Activated CD4-positive, alpha-beta T cell treated with anti-CD3 and anti-CD28 coated beads for 24 hours (primary cell): ENCODE measurements at places on chromosomes 1 and 21.
A peak's percentile ranks its signal among the peaks of the same experiment; 100 is the strongest.

DNA sequence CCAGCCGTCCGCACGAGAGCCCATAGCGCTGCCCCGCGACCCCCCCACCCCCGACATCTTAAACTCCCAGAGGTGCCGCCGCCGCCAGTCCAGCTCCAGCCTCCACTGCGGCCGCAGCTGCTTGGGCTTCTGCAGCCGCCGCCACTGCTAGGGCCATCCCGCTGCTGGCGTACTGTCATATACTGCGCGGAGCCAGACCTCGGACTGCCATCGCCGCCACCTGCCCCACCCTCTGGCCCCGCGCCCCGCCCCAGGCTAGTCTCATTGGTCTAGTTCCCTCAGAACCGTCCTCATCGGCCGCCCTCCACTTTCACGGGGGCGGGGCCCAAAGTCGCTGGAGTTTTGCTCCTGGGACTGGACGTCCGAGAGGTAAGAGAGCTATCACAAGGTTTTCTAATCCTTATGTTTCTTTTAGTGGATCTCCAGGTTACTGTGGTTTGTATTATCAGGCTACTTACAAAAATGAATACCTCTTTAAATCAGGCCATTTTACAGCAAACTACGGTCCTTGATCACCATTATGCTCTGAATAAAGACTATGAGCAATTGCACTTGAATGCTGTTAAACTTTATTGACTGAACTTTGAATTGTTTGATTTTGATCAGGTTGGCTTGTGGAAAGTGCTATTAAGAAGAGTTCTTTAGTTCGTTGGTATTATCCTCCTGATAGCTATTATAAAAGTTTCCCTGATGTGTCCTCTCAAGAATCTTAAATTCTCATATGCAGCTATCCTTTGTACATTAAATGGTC lies 2.8 kb upstream of the CD1D start:
- DNase-seq = no peak

DNA sequence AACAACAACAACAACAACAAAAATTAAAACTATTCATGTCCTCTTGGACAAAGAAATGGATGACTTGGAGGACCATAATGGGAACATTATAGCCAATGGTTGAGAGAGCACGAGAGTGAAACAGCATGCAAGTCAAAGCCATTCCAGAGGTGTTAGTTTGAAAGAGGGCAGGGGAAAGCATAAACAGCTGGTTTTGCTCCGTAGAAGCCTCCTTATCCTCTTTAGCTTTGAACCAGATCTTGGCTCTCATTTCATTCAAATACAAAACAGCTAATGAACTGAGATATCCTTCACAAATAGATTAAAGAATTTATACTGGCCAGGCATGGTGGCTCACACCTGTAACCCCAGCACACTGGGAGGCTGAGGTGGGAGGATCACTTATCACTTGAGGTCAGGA lies 8.7 kb upstream of the SMG7 start:
- no peak for DNase-seq

DNA sequence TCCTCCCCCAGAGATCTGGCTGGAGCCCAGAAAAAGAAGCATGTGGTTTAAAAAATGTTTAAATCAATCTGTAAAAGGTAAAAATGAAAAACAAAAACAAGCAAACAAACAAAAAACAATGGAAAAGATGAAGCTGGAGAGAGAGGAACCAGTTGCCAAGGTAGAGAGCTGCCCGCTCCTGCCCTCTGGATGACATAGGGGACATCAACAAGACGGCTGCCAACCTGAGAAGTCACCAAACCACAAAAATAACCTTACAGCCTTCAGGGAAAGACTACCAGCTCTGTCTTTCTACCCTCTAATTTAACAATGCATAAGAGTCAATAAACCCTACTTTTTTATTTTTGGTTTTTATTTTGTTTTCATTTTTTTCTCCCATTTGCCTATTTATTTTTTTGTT lies 8.5 kb upstream of the IPO9 start:
- DNase-seq = no peak

DNA sequence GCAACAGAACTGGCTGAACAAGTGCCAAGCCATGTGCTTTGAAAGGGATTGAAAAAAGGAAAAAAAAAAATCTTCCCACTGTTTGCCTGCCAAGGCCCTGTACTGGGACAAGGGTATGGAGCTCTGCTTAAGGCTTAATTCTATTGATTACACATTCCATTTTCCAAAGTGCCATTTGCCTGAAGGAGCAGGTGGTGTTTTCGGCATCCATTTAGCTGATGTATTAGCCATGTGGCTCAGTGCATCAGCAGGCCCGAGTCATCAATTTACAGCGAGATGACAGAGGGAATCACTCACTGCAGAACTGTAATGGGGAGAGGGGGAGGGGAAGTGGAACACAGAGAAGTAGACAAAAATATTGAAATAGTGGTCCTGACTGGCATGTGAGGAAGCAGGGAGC lies 144.2 kb upstream of the BEND5 start:
- no peak for DNase-seq

DNA sequence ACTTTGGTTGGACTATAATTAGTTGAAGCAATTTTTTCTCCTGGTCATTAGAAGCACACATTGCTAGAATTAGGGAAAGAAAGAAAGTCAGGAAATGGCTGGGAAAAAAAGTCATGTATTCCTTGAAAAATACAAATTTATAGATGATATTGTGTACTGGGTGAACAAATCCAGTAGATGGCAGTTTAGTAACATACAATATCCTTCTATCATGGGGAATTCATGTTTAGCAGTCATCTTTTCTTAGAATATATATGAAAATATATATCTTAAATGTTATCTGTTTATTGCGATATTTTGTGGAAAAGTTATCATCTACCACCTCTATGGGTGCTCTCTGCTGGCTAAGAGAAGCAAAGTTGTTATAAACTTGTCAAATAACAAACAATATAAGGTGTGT lies 13.1 kb upstream of the ZRANB2 start:
- no peak for DNase-seq

GRCh38 chr1:7940745-7941436 lies at the start of gene TNFRSF9:
TNFRSF9 (minus strand) TSS chr1:7940839; CDS start chr1:7939994, 845 bp downstream.
- peak; percentile 80 for DNase-seq

DNA sequence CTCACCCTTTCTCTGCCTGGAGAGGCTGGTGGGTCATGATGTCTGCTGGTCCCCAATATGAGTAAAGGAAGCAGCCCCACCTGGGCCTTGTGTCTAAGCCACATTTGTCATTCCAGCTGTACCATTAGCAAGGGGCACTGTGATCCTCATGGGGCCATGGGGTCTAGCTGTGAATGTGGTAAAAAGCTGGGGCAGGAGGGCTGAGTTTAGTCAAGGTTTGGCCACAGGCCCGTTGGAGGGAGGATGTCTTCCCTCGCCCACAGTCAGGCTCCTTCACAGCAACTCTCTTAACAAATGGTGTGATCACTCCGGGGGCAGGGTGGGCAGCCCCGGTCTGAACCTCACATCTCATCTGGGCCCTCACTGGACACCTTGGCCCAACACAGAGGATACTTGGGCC lies 115.4 kb downstream of the DMRTB1 start:
- DNase-seq = no peak

DNA sequence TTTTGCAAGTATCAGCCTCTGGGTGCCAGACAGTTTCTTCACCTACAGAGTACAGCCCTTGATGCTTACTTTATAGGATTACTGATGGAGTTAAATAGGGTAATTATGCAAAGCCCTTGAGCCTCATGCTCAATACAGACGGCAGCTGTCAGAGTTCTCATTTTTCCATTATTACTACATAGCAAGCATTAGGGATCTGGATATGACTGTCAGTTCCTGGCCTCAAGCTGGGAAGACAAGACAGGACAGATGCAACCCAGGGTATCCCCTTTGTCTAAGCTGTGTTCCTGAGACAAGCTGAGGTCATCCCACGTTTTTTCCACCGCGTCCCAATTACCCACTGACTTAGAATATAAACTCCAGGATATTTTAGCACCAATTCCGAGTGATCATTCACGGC lies 94.4 kb downstream of the SLC35F3 start:
- no peak for DNase-seq

GRCh38 chr1:27569506-27570291 lies 34.2 kb downstream of the AHDC1 start:
- DNase-seq = no peak

DNA sequence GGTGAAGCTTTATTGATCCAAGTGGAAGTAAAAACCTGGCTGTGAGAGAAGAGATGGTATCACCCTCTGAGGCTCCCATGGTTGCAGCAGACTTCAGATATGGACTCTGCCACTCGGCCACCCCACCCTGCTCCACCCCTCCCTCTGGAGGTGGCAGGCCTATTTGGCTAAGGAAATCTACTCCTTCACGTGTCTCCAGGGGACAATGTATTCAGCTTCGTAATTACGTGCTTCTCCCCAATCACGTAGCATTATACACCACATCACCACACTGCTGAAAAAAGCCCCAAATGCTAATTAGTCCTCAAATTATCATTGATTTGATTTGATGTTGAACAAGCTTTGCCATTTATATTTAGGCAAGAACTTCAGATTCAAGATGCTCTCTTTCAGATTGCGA lies 220.7 kb downstream of the OMA1 start:
- no peak for DNase-seq

- DNase-seq = peak; percentile 11
These were observed 256.6 kb downstream of the ST6GALNAC3 start for GRCh38 chr1:76330991-76331603.

DNA sequence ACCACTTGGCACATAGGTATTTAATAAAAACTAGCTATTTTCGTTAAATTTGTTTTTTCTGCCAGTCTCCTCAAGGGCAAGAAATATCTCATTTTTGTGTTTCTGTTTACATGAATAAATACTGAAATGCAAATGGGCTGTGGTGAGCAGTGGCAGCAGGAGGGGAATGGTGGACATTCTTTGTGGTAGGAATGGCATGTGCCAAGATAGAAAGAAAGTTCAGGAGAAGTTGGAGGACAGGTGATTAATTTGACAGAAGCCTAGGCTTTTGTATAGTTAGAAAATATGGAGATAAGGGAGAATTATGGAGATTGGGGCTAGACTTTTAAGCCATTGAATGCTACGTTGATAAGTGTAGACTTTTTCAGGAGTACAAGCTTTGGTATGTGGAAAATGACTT lies 8.6 kb downstream of the RAP1A start:
- DNase-seq = no peak

GRCh38 chr1:47180603-47181094 lies 9.2 kb downstream of the PDZK1IP1 start:
- no peak for DNase-seq

DNA sequence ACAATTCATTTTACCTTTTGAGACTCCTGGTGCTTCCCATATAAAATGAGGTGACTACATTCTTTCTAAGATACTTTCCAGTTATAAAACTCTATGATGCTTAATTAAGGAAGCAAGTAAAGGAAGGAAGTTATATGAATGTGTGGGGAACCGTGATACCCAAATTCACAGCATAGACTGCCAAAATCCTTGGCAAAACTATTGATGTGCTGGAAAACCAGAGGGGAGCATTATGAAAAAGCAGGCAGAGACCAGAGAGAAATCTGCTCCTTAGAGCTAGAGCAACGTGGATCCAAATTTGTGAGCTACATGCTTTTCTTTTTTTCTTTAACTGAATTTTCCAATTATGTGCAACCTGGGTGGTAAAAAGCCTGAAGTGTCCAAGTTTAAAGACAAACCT lies 201.4 kb upstream of the USP25 start:
- DNase-seq = no peak

- no peak for DNase-seq
These were observed 68.4 kb downstream of the SNRPE start for GRCh38 chr1:203929741-203930309.

DNA sequence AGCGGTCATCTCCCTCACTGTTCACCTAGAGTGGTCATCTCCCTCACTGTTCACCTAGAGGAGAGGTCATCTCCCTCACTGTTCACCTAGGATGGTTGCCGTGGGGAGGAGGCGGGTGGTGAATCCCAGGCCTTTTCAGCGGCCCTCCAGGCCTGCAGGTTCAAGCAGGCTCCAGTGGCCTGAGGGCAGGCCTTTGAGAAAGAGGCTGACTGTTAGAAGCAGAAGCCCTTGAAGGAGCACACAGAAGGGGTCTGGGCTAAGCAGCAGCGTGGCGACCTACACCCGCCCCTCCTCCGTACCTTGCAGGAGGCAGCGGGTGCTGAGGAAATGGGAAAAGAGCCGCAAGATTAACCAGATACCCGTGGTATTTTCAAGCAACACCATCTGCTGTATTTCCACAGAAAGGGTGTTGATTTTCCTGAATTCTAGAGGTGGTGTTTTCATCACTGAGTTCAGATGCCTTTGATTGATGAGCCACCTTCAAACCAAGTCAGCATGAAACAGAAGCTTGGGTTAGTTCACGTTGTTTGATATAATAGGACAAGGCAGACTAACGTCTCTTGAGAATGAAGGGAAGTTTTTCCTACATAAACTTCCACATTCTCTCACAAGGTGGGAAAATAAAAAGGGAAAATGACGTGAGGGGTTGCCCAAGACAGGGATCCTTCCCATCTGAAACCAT lies 289.5 kb downstream of the KIF26B start:
- no peak for DNase-seq

- no peak for DNase-seq
These were observed 41.1 kb upstream of the CCSAP start for GRCh38 chr1:229383961-229384360.

GRCh38 chr1:8460132-8460544 lies 142.2 kb downstream of the SLC45A1 start:
- DNase-seq = no peak
